ENCODE measurements at places on chromosomes 4 and X.

- DNase-seq: no peak
These were observed 125.6 kb upstream of the S100G start for GRCh38 chrX:16524316-16524715.

- DNase-seq: no peak
These were observed 95.0 kb downstream of the ARX start for GRCh38 chrX:24920769-24921168.

DNA sequence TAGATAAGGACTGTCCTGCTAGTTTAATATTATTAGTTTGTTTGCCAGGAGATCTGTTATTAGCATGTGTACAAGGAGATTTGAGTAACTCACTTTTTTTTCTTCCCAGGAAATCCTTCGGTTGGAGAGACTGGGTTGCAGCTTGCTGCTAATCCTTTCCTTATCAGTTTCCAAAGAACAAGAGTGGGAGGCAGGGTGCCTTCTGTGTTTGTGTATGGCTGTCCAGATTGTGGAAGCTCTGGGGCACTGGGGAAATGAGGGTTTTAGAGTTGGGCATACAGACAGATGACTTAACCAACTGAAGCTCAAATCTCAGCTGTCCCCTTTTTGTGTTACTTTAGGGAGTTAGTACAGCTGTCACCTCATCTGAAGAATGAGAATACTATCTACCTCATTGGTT is 12.6 kb upstream of the SUPT20HL1 start:
- DNase-seq: no peak

GRCh38 chr4:129254126-129254525 is 158.2 kb downstream of the C4orf33 start:
- DNase-seq: no peak

- DNase-seq: no peak
These were observed 124.0 kb upstream of the NOCT start for GRCh38 chr4:138891631-138892031.

DNA sequence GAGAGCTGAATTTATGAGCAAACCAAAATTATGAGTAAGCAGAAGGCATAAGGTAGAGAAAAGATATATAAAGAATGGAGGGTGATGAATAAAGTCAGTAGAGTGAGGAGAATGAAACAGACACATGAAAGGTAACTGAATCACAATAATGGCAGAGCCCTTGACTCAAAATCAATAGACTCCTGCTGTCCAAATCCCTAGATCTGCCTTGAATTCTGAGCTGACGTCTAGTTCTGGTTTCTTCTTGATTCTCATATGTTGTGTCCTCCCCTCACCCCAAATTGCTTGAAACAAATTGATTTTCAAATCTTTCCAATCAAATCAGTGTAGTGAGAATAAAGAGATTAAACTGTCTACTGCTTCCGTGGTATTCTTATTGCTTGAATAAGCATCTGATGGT is 86.6 kb upstream of the IQCM start:
- DNase-seq: no peak

- no peak for DNase-seq
These were observed 19.1 kb upstream of the LAP3 start for GRCh38 chr4:17557880-17558279.

DNA sequence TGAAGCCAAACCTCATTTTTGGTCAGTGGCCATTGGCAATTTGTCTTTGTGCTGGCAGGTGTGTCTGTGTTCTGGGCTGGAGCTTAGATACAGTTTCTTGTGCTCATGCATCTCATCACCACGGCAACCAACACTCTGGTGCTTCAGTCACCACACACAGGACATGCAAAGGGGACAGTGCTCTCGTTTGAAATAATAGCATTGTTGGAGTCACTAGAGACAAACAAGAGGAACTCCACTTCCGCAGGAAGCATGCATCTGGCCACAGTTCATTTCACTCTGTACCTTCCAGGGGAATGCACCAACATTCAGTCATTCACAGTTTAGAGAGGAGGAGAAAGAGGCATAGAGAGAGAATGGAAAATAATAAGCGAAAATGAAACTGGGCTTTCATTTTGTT is 267.4 kb downstream of the ANK2 start:
- no peak for DNase-seq

- DNase-seq: no peak
These were observed 84.6 kb downstream of the PPP3CA start for GRCh38 chr4:101262683-101263082.

DNA sequence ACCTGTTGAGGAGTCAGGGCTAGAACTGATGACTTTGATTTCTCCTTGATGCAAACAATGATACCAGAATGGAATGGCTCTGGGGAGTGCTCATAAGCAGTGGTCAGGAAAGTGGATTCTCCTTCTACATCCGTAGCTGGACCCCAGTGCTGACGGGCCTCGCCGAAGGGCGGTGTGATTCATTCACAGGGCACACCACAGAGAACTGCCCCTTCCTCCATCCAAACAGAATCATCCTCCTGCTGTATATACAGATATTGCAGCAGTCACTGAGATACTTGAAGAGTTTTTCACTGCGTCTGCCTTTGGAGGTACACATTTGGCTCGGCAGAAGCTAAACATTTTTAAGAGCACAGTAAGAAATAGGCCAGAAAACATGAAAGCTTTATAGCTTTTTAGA is 7.3 kb upstream of the DCTD start:
- no peak for DNase-seq

- DNase-seq: no peak
These were observed 20.4 kb upstream of the NPY2R start for GRCh38 chr4:155187989-155188388.

DNA sequence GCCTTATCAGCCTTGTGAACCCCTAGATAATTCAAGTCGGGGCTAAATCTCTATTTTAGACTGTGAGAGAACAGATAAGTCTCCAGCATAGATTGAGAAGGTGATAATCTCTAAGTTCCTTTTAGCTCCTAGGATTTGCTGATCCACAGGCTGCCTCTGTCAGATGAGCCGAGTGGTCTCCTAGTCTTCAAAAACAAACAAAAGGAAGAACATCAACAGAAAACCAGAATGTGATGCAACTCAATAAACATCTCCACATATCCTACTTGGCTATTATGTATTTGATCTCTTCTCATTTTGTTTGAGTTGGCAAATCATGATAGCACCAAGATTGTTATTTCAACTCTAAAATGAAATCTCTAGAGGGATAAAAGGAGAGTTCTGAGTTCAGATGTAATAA is 88.4 kb upstream of the SLC7A11 start:
- no peak for DNase-seq

DNA sequence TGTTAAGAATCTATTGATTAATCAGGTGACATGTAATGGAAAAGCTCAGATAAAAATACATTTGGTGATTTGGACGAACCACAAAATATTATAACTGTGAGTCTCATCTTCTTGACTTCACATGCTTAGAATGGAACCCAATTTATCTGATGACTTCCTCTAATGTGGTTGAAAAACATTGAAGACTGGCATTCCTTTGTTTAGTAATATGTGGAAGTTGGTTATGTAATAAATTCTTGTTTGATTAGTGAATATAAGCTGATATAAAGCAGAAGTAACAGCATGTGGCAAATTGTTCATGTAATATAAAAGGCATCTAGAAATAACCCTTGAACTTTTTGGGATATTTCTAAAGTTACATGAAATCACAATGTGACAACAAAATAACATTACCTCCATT is 9.7 kb downstream of the GIMD1 start:
- no peak for DNase-seq

DNA sequence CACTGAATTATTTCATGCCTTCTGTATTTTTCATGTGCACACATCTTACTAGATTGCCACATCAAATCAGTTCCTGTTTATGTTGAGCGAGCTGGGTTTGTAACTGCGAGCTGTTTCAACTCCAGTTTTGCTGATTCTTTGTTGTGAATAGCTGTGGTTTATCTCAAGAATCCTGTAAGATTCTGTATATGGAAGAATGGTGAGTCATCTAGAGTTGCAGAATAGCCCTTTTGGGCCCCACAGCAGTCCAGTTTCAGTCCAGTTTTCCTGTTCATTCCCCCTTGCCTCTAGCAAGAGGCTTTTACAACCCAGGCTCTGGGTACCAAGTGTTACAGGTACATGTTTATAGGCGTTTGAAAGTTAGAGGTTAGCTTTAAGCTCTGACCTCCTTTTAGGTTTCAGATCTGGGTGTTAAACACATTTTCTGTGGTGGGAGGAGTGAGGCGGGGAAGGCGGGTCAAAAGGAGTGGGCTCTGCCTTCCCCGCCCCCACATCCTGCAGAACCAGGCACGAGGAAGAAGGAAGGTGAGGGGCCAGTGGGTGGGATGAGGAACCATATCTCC is 32.7 kb downstream of the TBC1D14 start:
- no peak for DNase-seq

DNA sequence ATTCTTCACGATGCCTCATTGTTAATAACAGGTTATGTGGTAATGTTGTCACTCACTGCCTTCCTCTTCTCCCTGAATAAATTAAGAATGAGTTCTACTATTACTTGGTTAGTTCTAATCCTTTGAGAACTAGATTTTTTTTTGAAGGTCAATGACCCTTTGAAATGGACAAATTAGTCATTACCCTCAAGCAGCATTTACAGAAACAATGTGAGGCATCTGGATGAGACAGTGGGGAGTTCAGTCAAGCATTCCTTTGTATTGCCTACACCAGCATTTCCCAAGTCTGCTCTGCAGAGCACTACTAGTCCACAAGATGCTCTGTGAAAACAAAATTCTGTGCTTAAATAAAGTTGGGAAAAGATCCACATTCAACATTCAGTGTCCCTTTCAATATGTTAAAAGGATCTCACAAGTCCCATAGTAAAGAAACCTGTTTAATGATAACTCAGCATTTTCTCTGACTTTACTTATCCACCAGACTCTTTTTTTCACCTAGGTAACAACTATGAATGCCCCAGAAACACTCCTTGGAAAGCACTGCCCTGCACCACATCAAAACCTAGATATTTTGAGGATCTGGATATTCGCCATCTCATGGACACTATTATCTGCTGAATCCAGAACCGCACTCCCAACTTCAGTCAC is 60.6 kb downstream of the CHRDL1 start:
- DNase-seq: no peak

GRCh38 chr4:156401371-156401770 is 447.7 kb upstream of the CTSO start:
- DNase-seq: no peak

- peak; percentile 24 for DNase-seq
These were observed 33.0 kb upstream of the TMEM131L start for GRCh38 chr4:153432965-153433753.

All from CMK (cell line).